Aorta (tissue), 5 donors: ENCODE measurements at places on chromosomes 6 and 20. TPM values are rescaled to one million over a fixed set of nuclear protein-coding genes. Genes with fewer than 3 reads are reported as not detected.

- H3K27me3 ChIP-seq: no peaks in the 10 kb centered on the region
- H3K27ac ChIP-seq: no peak overlapping the region
- H3K36me3 ChIP-seq: no peaks in the 10 kb centered on the region
- no peaks in the 10 kb centered on the region for H3K4me1 ChIP-seq
Observed at GRCh38 chr6:107786709-107787588, 37.2 kb downstream of the SCML4 start.

DNA sequence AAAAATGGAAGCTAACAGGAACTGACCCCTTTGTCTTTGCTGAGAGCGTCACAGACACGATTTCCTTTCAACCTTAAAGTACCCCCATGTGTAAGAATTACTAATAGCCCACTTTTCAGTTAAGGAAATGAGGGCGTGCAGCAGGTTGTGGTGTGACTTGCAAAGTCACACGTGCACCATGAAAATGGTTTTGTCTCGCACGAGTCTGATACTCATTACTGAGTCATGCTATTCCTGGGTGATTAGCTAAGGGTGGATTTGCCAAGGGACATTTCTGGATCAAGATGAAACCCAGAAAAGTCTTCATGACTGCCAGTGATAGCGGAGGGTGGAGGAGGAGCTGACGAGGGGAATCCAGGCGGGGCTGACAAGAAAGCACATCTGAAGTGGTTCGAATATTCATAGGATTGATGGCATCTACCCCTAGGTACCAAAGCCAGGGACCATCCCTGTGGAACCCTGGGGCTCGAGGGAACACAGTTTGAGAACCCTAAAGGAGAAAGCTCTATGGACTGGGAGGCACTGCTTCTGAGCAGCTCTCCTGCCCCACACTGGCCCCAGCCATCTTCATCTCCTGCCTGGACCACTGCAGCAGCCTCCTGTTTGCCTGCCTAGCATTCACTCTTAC lies 12.1 kb upstream of the NFATC2 start:
- no peaks in the 10 kb centered on the region for H3K4me1 ChIP-seq
- H3K27ac ChIP-seq: no peak overlapping the region
- H3K4me3 ChIP-seq: no peak overlapping the region
- H3K36me3 ChIP-seq: no peaks in the 10 kb centered on the region

- no peaks in the 10 kb centered on the region for H3K36me3 ChIP-seq
- no peaks in the 10 kb centered on the region for H3K27me3 ChIP-seq
- H3K4me1 ChIP-seq: no peaks in the 10 kb centered on the region
- no peak overlapping the region for H3K27ac ChIP-seq
- no peak for DNase-seq
Observed at GRCh38 chr6:135738636-135739035, 112.9 kb upstream of the PDE7B start.

GRCh38 chr6:131413831-131414191 lies 159.2 kb upstream of the ARG1 start:
- no peaks in the 10 kb centered on the region for H3K4me1 ChIP-seq
- H3K27me3 ChIP-seq: no peaks in the 10 kb centered on the region
- H3K36me3 ChIP-seq: no peaks in the 10 kb centered on the region
- H3K4me3 ChIP-seq: no peak overlapping the region
- H3K27ac ChIP-seq: no peak overlapping the region
- DNase-seq: no peak

DNA sequence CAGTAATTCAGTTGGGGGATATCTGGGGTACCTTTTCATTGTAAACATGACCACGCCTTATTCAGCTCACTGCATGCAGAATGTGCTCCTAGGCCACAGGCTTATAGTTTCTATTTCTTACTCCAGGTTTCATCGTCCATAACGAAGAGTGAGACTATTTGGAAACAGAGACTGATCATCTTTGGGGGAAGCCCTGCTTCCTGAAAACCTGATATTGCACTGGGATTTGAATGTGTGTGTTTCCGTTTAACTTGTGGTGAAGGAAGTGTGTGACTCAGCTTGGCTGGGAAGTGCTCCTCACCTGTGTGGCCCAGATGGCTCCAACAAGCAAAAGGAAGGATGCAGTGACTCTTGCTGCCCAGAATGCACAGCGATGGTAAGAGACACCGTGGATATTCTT lies 19.6 kb upstream of the LTV1 start:
- peaks cover 2% of the 10 kb centered on the region for H3K4me1 ChIP-seq
- no peak for DNase-seq
- no peaks in the 10 kb centered on the region for H3K27me3 ChIP-seq
- H3K36me3 ChIP-seq: no peaks in the 10 kb centered on the region
- no peak overlapping the region for H3K4me3 ChIP-seq

The BAG2 gene
- 32.9 TPM for total RNA-seq

The IYD gene
- not detected for total RNA-seq
